Lower leg skin (tissue), 4 donors: ENCODE measurements at places on chromosomes 4 and X.

DNA sequence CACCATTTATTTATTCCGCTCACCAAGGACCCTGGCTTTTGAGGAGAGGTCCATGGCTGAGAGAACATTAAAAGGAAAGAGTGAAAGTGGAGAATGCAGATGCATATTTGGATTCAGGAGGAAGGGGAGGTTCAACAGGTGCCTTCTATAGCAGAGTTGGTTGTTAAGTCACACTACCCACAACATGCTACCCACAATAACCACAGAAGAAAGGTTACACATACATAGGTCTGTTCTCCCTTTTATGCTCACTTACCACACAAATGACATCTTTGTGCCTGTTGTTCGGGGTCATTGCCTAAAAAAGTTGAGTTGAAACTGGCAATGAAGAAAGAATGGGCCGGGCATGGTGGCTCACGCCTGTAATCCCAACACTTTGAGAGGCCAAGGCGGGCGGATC is 587.4 kb downstream of the RPA4 start:
- no peak for DNase-seq

GRCh38 chr4:78749258-78749971 is 26.7 kb upstream of the BMP2K start:
- no peak for DNase-seq

GRCh38 chr4:108744307-108744706 is 18.5 kb downstream of the ETNPPL start:
- no peak for DNase-seq

DNA sequence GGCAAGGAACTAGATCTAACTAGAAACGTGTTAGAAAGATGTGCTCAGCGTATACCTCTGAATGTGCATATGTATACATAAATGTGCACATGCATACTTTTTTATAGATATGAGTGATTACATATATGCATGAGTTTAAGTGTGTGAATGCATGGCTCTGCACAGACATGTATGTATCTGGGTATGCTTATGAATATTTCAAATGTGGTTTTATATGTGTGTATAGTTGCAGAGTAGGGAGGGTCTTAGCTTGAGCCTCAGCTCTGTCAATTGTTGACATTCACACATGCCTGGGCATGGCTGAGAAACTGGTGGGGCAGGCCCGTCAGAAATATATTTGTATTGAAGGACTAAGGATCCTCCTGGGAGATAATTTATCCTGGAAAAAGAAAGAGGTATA is 31.1 kb downstream of the RAP2C start:
- no peak for DNase-seq

DNA sequence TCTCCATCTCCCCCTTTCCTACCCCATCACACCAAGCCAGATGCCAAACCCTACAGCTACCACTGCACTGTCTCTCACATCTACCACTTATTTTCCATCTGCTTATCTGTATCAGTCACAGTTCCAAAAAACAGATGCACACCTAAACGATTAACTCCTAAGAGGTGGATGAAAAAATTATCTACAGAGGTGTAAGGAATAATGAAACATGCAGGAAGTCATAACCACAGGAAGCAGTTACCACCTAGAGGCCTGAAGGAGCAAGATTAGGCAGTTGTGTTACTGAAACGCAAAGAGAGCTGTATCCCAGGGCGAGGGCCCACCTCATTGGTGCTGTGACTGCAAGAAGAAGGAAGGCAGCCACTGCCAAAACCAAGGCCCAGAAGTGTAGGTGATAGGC is 87.8 kb upstream of the FAM241A start:
- no peak for DNase-seq

DNA sequence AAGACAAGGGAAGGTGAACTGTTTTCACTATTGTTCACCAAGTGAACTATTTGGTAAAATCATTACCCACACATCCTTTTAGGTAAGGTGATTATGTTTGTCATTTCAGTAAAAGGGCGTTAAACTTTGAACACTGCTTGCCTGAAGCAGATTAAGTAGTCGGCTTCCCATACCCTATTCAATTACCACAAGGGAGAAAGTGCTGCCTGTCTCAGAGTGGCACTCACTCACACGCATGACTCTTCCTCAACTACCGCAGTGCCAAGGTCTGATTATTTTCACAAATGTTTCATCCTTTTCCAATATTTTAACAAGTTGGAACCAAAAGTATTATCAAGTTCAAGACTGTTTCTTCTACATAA is 11.0 kb downstream of the VEGFC start:
- no peak for DNase-seq

DNA sequence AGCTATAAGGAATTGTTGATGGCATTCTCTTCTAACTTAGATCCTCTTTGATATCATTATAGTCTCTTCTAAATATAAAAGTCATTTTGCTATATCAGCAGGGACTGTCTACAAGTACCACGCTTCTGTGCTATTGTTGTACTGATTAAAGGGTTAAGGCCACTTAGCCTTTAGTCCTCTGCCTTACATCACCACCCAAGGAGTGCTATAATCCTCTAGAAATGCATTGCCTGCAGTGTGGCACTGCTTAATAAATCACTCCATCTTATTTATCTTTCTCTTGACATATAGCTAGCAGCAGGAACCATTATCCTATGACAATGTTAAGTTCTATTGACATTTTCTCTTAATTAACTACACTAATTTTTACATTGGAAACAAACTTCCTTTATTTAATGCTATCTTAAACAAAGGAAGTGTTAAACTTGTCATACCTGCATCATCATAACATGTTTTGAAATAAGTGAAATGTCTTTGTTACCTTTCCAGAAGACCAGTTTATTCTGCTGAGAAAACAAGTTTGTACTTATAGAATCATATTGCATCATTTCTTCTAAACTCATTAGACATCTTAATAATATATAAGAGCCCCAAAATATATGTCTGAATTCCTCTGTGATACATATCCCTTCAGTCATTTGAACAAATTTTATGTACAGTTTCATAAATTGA is 360.9 kb upstream of the ATOH1 start:
- no peak for DNase-seq

DNA sequence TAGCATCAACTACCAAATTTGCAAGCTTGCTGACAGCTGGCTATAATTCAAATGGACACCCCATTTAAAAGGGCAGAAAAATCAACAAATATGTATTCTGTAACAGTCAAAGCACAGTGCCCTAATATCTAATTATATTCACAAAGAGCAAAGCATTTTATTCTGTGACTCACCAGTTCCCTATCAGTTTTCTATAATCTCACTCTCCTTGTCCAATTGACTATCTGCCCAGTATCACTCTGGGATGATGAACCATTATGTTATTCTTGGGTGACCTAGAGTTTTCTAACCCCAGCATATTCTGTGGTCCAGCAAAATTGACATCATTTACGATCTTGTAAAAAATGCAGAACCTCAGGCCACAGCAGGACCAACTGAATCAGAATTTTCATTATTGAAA is 82.0 kb upstream of the FREM3 start:
- DNase-seq = no peak
